Ureter (tissue), 1 donor: ENCODE measurements at places on chromosomes 4 and X.

- DNase-seq: no peak
These were observed 91.1 kb upstream of the ATP8A1 start for GRCh38 chr4:42747971-42748370.

- DNase-seq: no peak
These were observed 33.5 kb downstream of the ARHGEF9 start for GRCh38 chrX:63751481-63751880.

- DNase-seq: no peak
These were observed 72.4 kb upstream of the JADE1 start for GRCh38 chr4:128737098-128737513.

DNA sequence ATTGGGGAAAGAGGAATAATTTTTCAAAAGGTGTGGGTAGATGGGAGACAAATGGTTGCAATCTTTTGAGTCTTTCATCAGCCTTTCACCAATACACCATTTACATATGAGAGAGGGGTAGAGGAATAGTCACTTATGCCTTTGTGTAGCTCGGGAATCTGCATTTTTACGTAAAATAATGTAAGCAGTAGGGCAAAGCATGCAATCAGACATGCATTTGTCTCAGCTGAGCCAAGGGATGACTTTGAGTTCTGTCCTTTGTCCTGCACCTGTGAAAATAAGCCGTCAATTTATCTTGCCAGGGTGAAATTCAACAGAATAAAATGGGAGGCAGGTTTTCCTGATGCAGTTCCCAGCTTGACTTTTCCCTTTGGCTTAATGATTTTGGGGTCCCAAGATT, 1473.4 kb upstream of the TENM3 start:
- no peak for DNase-seq

GRCh38 chr4:149121023-149121404, 678.8 kb upstream of the NR3C2 start:
- no peak for DNase-seq

DNA sequence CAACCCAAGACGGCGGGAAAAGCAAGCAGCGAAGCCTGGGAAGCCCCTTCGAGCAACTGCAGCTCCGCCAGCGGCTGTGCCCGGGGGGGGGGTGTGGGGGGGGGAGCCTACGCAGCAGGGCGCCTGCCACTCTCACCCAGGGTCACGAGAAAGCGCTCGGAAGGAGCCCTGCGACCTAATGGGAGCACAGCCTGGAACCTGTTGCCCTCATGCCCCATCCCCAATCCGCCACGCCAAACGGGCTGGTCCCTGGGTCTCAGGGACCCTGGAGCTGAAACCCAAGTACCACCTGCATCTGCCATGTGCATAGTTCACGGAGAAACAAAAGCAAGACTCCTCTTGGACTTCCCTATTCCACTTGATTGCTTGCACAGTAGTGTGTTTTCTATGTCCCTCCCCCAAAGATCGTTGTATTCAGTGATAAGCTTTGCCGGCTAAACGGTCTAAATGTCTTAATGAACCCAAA, 359 bp upstream of the GAB3 start:
- no peak for DNase-seq

DNA sequence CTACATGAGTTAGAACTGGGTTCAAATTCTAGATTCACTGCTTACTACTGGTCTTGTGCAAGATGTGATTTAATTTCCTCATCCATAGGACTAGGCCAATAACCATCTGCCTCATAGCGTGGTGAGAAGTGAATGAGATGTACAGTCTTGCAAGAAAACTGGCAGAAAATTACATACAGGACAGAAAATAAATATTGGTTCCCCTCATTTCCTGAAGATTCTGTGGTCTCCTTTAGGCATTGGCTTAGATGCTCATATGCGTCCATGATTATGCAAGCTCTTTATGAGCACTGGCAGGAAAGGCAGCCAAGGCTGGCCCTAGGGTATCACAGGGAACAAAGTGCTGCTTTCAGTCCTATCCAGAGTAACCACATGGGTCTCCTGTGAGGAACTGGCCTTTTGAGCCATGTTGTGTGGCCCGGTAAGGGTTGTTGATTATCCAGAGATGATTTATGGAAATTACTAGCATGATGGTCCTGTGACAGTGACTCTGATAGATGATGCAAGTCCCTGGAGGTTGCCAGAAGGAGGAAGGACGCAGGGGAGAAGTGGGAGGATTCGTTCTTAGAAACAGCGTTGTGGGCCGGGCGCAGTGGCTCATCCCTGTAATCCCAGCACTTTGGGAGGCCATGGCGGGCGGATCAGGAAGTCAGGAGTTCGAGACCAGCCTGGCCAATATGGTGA, 9.9 kb upstream of the MOB1B start:
- no peak for DNase-seq

DNA sequence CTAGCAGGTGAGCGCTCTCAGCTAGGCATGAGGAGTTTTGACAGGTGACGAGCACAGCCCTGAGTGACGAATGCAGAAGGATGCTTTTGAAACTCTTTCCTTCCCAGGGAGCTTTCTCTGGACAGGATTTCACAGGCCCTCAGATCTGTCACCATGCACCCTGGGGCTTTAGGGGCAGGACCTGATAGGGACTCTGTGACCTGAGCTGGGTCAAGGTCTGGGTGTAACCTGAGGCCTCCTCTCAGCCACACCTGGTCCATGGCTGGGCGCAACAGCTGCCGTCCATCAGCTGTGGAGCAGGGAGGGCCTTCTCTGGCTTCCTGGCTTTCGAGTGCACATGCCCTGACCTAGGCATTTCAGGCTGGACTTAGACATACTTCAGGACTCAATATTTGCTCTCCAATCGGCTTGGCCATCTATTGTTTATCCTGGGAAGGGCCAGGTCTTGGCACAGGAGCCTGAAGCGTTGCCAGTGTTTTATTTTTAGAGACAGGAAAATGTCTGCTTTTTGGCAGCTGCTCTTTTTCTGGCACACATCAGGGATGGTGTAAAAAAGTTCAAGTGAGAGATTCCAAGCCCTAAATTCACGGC, 56.4 kb downstream of the C4orf51 start:
- DNase-seq: peak; percentile 81

GRCh38 chr4:69830192-69830559, 29.8 kb downstream of the SULT1E1 start:
- no peak for DNase-seq

DNA sequence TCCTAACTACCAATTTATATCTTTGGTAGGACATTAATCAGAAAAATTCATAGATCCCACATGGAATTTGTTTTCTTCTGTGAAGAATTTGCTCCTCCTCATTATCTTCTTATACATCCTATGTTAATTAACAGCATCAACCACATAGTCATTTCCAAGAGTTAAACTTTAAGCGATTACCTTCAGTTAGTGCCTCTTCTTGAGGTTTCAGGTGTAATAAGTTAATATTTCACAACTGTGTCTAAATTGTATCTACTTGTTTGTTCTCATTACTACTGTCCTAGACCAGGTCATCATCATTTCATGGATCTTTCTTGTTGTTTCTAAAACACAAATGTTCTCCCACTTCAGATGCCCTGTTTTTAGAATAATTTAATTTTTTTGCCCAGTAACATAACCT, 457.9 kb downstream of the FAT4 start:
- DNase-seq: no peak

GRCh38 chr4:147855571-147856009, 123.7 kb downstream of the ARHGAP10 start:
- DNase-seq: no peak

GRCh38 chrX:45602151-45602550, 401.5 kb upstream of the DIPK2B start:
- no peak for DNase-seq

GRCh38 chr4:139540632-139541031, 15.4 kb downstream of the SETD7 start:
- no peak for DNase-seq

DNA sequence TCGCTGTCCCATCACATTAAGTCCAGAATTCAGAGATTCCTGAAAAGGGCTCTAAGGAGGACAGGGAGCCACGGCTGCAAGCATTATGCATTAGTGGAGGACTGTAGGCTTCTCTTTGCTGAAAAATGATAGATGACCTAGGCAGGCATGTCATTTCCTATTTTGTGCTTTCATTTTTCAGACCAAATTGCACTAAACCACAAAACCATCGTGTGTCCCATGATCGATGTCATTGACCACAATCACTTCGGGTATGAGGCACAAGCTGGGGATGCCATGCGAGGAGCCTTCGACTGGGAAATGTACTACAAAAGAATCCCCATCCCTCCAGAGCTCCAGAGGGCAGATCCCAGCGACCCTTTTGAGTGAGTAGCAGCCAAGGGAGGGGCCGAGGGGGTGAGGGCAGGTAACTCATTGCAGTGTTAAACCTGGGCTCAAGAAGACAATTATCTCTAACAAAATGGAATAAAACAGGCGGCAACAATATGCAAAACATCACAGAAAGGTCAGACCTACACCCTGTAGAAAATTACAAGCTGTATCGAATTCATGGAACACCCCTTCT, 355.2 kb upstream of the GALNT7 start:
- DNase-seq: no peak

GRCh38 chr4:184648054-184648312, 1.3 kb downstream of the CASP3 start:
- no peak for DNase-seq

GRCh38 chrX:3268829-3269228, 77.6 kb downstream of the MXRA5 start:
- DNase-seq: no peak

DNA sequence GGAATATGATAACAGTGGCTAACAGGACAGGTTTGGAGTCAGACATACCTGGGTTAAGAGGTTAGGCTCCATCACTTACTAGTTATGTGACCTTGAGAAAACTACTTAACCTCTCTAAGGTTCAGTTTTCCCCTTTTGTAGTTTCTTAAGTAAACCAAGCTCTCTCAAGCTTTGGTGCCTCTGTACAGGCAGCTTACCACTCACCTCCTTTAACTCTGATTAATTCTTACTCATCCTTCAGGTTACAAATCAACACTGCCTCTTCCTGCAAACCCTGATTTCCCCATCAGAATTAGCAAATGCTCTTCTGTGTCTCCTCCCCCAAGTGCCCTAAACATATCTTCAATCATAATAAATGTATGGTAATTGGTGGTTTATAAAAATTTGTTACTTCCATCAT, 3.5 kb upstream of the SERTM2 start:
- no peak for DNase-seq

- no peak for DNase-seq
These were observed 19.8 kb downstream of the GAB1 start for GRCh38 chr4:143356493-143356892.

GRCh38 chr4:82606622-82607021, 44.8 kb upstream of the TMEM150C start:
- no peak for DNase-seq

- no peak for DNase-seq
These were observed 668.8 kb upstream of the PRKX start for GRCh38 chrX:4382273-4382672.

- DNase-seq: no peak
These were observed 93.1 kb upstream of the ESX1 start for GRCh38 chrX:104347860-104348259.

DNA sequence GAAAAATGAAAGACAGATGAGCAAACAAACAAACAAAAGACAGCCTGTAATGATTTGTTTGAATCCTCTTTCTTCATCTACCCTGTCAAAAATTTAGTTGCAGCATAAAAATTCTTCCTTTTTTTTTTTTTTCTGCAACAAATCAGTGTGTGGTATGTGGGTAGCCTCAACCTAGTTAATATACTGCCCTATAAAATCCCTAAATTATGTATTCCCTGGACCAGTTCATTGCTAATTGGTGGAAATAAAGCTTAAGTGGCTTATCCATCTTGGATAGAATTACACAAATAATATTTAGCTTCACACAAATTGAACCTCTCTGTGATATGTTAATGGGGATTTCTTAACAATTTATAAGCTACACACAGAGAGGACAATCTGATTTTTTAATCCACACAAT, 208.4 kb downstream of the NDST4 start:
- no peak for DNase-seq

GRCh38 chrX:122363112-122363795, 820.8 kb upstream of the GRIA3 start:
- DNase-seq: no peak

GRCh38 chr4:137981277-137981676, 260.9 kb downstream of the SLC7A11 start:
- DNase-seq: no peak

- DNase-seq: peak; percentile 51
These were observed 93.6 kb downstream of the LNX1 start for GRCh38 chr4:53497487-53498244.

DNA sequence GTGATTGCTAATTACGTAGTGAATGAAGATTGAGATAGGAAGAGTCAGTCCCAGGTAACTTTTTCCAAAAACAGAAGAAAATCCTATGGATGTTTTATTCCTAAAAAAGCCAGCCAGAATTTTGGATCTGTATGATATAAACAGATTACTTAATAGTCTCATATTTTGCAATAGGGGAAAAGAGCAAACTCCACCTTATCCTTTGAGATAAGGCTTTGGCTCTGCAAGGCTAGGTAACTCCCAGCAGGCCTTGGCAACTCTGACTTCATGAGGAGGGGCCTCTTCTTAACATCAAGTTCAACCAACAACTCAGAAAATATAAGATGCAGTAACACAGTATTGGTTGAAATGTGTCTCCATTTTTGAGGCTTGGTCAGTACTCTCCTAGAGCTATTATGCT, 98.7 kb upstream of the SLC4A4 start:
- DNase-seq: no peak

GRCh38 chr4:164683040-164683439, 70.9 kb upstream of the SMIM31 start:
- DNase-seq: no peak

DNA sequence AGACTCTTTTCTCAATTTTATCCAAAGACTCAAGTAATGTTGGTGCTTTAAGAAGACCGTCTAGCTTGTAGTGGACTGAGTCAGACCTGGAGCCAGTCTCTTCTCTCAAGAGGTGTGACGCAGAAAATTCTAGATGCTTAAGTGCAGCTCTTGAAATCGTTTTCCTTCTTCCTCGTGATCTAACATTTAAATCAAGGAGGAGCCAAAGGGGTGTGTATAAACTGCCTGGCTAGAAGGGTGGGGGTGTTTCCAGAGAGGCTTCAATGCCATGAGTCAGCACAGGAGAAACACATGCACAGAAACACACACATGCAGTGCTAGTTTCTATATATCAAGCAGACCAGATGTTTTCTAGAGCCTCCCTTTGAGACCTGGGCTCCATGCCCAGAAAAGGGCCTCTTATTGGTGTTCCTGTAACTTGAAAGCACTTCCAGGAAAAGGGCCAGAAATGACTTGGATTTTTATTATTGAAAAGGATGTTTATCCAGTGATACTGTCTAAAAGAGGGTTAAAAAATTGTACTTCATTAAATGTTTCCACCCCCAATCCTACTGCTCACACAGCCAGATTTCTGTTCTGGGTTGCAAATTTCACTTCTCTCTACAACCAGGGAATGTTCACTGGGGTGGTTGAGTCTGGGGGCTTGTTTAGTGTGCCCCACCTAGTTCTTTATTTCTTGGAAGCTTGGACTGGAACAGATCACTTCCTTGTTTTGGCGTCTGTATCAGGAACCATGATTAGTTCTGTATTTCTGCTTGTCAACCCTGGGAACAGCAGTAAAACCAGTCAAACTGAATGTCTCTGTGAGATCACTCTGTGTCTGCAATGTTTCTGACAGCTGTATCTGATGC, at the start of gene CLIC2:
Gene CLIC2, minus strand, starts transcription at position 129 of the 851 bp plus-strand sequence. CDS start 187 bp downstream, outside the sequence.
- no peak for DNase-seq

DNA sequence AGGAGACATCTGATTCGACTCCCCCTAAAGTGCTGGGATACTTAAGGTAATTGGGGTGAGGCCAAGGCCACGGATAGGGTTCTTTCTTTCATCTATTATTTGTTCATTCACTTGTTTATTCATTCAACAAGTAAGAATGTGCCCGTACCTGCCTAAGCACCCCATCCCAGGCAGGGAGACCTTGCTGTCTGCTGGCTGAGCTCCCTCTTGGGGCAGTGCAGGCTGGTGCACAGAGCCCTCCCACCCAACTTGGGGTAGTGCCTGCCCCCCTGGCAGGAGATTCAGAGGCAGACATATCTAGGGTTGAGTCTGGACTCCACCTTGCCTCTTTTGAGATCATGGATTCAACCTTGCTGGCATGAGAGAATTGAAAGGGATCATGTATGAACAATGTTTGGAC, 95.7 kb downstream of the DRD5 start:
- DNase-seq: no peak
